ENCODE measurements at places on chromosomes 5 and 9.

- DNase-seq: no peak
These were observed 89.2 kb downstream of the THBS4 start for GRCh38 chr5:80124121-80124918.

DNA sequence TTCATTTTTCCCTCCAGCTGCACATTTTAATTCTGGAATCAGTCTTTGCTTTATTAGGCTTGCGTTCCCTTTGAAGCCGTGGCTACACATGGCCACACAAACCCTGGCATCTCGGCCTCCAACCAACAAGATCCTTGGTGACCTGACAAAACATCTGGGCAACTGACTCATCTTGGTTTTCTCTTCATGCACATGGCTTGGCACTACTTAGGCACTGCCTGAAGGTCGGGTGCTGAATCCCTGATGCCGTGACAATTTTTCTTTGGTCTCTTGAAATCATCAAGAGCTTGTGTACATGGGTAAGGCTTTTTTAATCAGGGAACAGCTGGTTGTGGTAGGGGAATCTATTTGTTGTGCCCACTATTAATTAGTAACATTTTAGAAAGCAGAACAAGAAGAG is 16.0 kb upstream of the PAPPA start:
- no peak for DNase-seq

GRCh38 chr5:160271396-160271795 is 41.0 kb downstream of the CCNJL start:
- peak; percentile 57 for DNase-seq

GRCh38 chr9:123441769-123442168 is 85.8 kb downstream of the CRB2 start:
- no peak for DNase-seq

DNA sequence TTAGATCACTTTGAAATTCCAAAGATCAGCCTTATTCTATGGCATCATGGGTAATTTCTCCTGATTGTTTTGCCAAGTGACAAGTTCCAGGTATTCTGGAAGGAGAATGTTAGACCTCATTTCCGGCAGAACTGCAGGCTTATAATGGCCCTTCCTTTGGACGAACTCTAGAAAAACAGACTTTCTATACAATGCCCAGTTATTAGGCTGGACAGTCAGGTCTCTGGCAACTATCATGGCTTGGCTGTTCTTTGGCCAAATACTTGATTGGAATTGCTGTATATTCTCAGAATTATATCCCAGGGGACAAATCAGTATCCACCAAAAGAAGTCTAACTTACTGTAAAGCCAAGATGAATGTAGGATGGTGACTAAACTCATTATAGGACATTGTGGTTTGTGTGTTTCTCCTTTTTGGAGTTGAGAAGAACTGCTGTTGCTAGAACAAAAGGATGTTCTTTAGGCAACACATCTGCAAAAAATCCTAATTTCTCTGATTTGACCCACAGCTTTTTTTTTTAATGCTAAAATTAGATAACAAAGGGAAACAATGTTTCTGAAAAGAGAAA is 69.0 kb downstream of the ADAMTSL1 start:
- DNase-seq: no peak

GRCh38 chr9:125831054-125831453 is 83.9 kb downstream of the PBX3 start:
- DNase-seq: no peak

GRCh38 chr9:14780251-14780650 is 57.7 kb upstream of the CER1 start:
- DNase-seq: no peak

GRCh38 chr5:175658299-175659145 is 651 bp downstream of the HRH2 start:
- DNase-seq: no peak

DNA sequence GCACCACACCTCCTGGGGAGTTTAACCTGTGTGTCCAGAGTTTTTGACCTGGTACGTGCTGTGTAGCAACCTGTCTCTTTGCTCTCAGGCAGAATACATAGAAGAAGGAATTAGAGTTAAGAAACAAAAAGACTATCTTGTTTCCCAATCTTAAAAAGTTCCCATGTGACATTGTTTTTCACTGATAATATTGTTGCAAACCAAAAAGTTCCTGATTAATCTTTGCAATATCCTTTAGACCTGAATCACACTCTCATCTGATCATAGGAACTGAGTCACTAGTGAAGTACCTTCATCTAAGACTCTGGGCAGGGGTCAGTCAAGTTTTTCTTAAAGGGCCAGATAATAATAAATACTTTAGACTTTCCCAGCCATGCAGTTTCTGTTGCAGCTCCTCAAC is 35.1 kb downstream of the BASP1 start:
- DNase-seq: no peak

- no peak for DNase-seq
These were observed 26.8 kb downstream of the FAM81B start for GRCh38 chr5:95417971-95418370.

GRCh38 chr5:95440825-95441224 is 49.7 kb downstream of the FAM81B start:
- DNase-seq: peak; percentile 12

DNA sequence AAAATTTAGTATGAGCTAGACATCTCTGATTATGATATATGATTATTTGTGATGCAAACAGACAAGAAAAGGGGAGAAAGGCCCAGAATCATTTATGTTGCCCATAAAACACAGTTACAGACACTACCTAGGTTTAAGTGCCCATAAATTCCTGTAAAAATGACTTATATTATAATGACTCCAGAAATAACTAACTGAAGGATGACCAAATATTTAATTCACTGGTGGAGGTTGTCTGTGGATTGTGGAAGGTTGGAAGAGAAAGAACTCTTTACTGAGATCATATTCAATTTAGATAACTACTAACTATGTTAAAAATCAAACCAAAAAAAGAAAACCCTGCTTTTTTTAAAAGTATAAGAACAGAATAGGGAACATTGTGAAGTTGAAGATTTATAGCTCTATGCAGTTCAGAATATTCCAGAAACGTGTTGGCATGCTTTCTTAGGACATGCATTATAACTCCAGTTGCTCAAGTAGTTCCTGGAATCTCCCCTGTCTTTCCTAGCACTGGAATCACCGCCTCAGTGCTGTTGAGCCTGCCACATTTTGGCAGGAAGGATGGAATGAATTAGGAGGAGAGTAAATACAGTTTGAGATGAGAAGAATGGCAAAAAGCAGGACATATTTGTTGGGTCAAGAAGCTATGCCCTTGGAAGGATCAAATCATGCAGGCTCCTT is 72.0 kb upstream of the PAPPA start:
- no peak for DNase-seq

GRCh38 chr5:133842846-133843611 is 125.4 kb downstream of the C5orf15 start:
- DNase-seq: no peak

DNA sequence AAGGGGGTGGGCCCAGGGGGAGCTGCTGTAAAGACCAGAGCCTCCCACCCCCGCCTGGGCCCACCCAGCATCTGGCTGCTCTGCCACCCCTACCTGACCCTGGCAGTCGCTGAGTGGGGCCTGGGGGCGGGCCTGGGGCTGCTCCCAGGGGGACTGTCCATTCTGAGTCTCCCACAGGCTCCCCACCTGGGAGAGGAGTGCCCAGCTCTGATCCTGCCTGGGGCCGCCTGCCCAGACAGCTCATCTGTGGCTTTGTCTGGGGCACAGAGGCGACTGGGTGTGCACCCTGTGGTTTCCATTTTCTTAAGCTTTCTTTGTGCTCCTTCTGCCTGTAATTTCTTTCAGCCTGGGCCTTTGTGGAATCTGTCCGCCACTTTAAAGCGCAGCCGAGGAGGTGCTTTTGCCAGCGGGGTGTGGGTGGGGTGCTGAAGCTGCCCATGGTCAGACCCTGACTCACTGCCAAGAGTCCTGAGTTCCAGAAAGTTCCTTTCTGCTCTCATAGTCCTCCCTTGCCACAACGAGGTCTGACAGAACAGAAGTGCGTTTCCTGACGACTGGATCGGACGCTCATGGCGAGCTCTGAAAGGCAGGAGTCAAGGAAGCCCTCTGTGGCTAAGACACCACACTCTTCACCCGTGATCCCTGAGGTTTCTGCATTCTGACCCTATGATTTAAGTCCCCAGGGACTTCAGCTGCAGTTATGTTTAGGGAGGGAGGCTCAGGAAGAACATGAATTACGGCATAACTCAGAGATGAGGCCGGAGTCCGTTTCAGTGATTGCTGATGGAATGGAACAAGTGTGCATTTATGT is 225.0 kb downstream of the FANCC start:
- no peak for DNase-seq

GRCh38 chr9:121369595-121370265 is at the start of gene STOM:
Gene STOM (minus strand): TSS chr9:121370250. CDS start chr9:121370187, 63 bp downstream.
- DNase-seq: peak; percentile 77

- no peak for DNase-seq
These were observed 100.3 kb downstream of the UNC13B start for GRCh38 chr9:35262064-35262463.

DNA sequence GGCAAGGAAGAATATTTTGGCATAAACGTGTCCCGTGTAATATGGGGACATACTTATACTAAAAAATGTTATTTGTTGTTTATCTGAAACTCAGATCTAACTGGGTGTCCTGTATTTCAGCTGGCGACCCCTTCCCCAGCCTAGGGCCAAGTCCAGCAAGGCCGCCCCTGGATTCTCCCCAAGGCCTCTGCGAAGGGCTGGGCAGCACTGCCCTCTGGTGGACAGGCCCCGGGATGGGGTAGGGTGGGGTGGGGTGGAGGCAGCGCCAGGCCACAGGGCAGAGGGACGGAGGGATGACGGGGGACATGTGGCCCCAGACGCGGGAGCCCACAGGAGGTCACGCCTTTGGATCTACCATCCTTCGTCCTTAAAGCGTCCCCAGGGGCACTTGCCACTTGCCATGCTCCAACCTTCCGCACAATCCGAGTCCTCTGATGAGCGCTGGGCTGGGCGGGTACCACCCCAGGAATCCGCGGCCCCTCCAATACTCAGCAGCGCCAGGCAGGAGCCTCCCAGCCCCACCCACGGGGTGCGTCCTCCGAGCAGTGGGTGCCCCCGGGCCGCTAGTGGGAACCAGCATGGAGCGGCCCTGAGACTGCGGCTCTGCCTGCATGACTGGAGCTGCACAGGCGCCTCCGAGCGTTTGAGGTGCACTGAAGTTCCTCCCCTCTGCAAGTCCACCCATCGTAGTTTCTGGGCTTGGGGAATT is 7.1 kb upstream of the AGPAT2 start:
- DNase-seq: no peak

GRCh38 chr9:134922066-134922931 is 4.6 kb upstream of the FCN1 start:
- no peak for DNase-seq

- no peak for DNase-seq
These were observed 9.1 kb upstream of the ANKRD18A start for GRCh38 chr9:38629511-38629910.

GRCh38 chr9:92760070-92760469 is 4.6 kb downstream of the BICD2 start:
- DNase-seq: no peak

DNA sequence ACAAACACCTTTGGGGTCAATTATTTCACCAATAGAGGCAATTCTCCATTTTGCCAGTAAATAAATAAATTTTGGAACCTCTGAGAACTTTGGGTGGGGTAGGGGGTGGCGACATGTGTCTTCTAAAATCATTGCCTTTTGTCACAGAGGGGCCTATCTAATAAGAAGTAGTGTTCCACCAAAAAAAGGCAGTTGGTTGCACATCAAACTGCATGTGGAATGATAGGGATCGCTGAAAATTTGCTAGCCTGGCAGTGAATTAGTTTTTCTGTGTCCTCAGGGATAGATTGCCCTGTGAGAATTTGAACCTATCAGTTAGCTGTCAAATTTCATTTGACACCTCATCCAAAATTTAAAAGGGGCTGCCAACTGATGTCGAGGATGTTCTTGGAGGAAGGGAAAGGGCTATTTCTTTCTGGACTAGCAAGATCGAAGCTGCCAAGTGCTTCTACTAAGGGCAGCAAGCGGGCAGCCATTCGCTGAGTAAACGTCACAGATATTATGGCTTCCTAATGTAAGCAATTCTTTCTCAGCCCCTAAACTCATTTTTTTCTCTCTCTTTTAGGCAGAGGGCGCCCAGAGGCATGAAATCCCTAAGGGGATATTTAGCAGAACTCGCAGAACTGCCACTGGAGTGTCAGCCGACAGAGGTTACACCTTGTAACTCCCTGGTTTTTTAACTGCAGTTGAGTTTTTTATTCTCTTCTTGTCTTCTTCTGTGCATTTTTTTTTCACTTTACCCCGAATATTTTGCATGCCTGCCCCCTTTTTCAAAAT is 2208.1 kb upstream of the WWC1 start:
- DNase-seq: no peak

DNA sequence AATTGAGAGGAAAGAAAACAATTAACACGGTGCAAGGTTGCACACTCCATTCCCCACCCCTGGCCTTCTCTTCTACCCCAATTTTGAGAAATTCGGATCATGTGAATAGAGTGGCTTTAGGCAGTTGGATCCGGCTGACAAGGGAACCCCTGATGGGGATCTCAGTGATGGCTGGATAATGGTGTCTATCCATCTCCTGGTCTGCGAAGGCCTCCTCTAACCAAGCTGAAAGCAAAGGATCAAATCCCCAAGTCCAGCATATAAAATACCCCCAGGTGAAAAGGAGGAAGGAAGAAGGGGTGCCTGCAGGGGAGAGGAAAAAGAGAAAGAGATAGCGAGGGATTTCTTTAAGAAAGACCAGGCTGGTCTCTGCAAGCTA is 16.0 kb downstream of the NR2F1 start:
- DNase-seq: no peak

DNA sequence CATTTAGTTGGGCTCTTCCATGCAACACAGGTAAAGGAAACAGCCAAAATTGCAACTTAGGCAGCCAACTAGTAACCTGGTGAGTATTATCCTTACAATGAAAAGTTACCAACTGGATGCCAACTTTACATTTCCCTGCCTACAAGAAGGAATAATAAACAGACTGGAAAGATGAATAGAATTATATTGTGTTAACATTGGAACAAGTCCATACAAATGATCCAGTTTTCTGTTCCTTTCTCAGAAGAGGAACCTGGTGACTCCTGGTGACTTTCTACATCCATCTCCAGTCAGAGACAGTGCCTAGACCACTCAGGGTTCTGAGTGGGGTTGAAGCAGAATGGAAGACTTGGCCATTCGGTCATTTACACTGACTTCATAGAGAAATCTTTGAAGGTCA is 20.6 kb downstream of the MARCHF3 start:
- no peak for DNase-seq

- DNase-seq: no peak
These were observed 192.2 kb upstream of the RPS23 start for GRCh38 chr5:82470185-82470994.

DNA sequence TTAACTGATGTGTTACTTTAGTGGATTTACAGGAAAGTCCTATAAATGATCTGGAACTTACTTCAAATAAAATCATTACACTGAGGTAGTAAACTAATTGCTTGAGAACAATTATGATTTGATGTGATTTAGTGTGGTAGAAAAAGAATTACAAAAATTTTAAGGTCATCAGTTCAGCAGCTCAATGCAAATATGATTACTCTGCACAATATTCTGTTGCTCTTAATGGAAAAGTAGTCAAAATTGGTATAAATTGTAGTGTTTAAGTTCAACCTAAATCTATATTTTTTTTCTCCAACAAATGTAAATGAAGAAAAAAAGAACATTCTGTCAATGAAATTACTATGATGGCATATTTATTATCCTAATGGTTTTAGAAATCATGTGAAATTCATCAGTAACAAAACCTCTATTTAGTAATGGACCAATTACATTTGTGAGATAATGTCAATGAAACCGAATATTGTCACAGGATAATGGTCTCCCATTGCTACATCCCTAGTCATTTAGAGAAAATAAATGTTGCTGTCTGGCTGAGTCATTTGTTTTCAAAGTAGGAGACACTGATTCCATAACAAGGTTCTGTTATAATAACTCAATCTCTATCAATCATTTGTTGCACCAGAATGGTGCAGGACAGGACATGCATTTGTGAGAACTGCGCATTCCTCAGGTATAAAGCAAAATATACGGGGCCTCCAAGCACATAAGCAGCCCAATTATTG is 177.1 kb downstream of the NFIB start:
- DNase-seq: no peak
